ENCODE measurements at places on chromosomes 3 and 15.

DNA sequence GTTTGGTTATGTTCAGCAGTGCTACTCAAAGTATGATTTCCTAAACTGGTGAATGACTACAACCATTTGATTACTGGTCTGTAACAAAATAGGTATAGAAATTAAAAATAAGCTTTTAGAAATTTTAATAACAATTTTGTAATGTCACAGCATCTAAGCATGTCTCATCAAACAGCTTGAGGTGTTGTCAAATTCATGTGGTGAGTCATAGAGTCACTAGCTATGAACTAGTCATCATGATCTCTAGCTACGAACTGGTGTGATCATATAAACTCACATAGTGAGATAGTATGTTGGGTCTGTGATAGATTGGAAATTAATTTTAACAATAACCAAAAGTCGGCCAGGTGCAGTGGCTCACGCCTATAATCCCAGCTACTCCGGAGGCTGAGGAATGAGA lies 213.9 kb upstream of the RBMS3 start:
- DNase-seq = no peak

- DNase-seq = no peak
Observed at GRCh38 chr3:79881431-79881830, 113.6 kb upstream of the ROBO1 start.

DNA sequence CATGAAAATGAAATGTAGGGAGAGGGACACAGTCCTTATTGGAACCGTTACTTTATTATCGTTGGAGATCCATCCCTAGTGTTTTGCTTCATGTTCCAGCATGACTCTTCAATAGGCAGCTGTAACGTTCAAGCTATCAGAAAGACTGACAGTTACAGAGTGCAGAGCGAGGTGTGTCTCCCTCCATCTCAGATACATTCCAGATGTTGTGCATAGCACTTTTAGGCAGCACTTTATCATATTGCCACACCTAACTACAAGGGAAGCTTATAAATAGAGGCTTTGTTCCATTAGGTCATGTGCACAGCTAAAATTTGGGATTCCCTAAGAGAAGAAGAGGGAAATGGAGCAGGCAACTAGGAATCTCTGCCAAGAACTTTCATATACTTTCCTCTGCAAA lies 1009.6 kb downstream of the ROBO2 start:
- no peak for DNase-seq

DNA sequence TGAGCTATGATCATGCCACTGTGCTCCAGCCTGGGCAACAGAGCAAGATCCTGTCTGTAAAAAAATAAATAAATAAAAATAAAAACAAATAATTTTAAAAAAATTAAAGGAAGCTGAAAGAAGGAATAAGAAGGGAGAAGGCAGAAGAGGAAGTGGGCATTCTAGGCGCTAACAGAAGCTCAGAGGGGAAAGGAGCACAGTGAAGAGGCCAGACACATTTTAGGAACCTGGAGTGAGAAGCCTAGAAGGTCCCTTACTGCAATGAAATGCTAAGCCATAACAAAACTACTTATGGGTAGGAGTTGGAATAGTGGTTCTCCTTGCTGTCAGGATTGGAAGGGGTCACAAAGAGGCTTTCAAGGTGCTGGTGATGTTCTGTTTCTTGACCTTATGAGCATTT lies 64.0 kb downstream of the ITGB5 start:
- DNase-seq = no peak

DNA sequence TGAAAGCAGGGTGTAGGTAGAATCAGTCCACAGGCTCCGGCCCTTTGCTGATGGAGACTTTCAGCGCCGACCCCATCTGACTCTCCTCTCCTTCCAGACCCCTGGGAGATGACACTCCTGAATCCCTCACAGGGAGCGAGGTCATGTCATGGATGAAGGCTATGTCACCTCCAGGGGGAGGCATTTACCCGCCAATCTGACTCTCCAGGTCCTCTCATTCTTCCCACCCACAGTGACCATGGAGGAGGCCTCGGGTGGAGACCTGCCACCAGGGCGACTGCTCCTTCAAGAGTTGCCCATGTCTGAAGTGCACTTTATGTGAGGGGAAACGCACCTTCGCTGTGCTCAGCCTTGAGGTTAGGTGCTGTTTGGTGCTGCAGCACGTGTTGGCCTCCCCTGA lies 112.7 kb downstream of the KLF13 start:
- peak; percentile 48 for DNase-seq

- DNase-seq = peak; percentile 33
Observed at GRCh38 chr3:32934150-32934742, 17.2 kb upstream of the CCR4 start.

DNA sequence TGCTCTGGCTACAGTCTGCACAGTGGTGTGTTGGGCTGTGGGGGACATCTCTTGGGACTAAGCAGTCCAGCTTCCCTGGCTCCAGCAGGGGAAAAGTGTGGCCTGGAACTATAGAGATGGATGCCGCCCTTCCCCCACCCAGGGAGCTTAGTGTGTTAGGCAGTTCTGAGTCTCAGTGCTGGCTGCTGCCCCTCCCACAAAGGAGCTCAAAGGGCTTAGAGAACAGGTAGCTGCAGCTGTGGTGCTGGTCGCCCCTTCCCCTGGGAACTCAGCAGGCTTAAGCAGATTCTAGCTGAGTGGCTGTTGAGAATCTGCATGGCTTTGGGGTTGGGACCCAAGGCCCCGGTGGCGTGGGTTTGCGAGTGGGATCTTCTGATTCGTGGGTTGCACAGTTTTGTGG lies 190.8 kb downstream of the PDCD6IP start:
- DNase-seq = no peak

- no peak for DNase-seq
Observed at GRCh38 chr15:73990250-73991005, 1.7 kb downstream of the STOML1 start.

All from stimulated activated CD4-positive, alpha-beta T cell treated with anti-CD3 and anti-CD28 coated beads, Interleukin-2, amount 100 ng/mL, for 24 hours (primary cell).